RCC 7860 (cell line): ENCODE measurements at places on chromosomes 7 and 10.
A peak's percentile ranks its signal among the peaks of the same experiment; 100 is the strongest.

DNA sequence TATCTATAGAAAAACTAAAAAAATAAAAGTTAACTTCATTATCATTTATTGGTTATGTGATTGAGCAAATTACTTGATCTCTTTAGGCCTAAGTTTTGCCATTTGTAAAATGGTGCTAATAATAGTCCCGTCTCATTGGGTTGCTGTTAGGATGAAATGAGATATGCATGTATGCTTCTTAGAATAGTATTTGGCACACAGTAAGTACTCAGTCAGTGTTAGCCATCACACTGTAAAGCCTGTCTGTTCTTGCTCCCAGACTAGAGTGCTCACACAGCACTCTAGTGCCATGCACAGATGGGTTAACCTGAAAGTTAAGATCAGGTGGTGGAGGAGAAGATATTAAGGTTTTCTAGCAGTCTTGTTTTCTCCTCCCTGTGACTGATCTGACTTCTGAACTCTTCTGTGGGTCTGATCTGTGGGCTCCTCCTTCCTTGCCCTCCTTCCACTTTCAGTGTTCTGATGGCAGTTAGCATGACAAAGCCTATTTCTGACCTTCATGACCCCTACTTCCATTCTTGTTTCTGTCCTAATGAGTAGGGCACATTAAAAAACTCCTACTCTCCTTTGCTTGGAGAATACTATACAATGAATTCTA is 167.5 kb downstream of the RNLS start:
- no peak for DNase-seq

GRCh38 chr7:96026010-96026409 is 253.7 kb downstream of the DYNC1I1 start:
- DNase-seq = no peak

GRCh38 chr7:4108951-4109350 is 573.1 kb upstream of the FOXK1 start:
- no peak for DNase-seq

DNA sequence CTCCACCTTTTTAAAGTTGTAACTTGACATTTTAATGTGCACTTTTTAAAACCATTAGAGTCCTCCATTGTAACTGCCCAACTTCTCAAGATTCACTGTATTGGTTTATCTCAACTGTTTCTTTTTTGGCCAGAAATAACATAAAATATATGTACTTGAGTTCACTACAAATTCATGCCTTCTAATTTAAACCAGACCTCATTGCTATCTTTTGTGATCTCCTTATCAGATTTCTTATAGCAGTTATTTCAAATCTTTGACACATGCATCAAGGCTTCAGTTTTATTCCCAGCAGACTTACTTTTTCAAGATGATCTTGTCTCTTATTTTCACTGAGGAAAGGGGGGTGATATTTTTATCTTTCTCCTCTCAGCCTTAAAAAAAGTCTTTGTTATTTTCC is 154.3 kb downstream of the PHF14 start:
- no peak for DNase-seq

DNA sequence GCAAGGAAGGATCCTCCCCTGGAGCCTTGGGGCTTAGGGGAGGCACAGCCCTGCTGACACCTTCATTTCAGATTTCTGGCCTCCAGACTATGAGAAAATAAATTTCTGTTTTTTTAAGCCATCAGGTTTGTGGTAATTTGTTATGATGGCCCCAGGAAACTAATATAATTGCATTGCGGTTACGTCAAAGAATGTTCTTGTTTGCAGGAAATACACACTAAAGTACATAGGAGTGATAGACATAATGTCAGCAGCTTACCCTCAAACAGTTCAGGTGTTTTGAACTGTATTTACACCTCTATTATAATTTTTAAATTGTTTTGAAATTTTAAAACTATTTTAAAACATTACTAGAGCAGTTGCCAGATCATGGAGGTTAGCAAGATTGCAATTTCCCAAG is 12.6 kb upstream of the FHIP2A start:
- DNase-seq = no peak

- no peak for DNase-seq
Measured at GRCh38 chr7:1252540-1253090, 19.9 kb downstream of the UNCX start.

GRCh38 chr7:151309311-151309710 is 32.3 kb upstream of the NUB1 start:
- peak; percentile 35 for DNase-seq

DNA sequence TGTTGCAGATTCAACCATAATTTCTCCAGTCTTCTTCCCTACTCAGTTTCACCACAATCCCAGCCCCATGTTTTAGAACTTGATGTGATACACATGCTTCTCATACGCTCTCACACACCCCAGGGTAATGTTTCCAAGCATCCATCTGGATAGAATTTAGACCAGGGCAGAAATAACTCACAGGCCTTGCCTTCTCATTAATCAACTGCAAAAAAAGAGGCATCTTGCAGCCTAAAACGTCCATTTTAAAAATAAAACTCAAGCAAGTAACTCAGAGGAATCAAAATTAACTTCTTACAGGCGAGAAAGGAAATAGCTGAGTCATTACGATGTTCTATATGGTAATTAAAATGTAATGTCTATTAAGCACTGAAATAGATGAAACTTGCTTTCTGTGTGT is 127.2 kb upstream of the RSU1 start:
- DNase-seq = no peak

DNA sequence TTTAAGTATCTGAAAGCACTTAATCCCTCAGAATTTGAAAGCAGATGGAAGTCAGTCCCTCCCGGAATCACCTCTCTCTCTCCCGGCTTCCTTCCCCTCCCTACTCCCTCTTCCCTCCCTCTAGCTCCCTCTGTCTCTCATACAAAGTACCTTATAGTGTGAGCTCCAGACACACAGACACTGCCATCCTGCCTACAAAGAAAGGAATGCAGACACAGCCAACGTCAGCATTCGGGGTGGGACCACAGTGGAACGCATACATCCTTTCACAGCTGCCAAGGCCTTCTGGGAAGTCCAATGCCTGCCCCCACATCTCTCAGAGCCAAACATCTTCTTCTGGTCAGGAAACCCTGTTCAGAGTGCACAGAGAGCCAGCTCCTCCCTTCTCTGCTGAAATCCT is 9.3 kb downstream of the NOD1 start:
- peak; percentile 42 for DNase-seq

GRCh38 chr10:110457851-110458250 is 39.9 kb upstream of the DUSP5 start:
- no peak for DNase-seq

GRCh38 chr10:1378473-1378872 is 322.3 kb downstream of the WDR37 start:
- no peak for DNase-seq

GRCh38 chr7:101138213-101138870 is 11.4 kb downstream of the SERPINE1 start:
- peak; percentile 96 for DNase-seq

DNA sequence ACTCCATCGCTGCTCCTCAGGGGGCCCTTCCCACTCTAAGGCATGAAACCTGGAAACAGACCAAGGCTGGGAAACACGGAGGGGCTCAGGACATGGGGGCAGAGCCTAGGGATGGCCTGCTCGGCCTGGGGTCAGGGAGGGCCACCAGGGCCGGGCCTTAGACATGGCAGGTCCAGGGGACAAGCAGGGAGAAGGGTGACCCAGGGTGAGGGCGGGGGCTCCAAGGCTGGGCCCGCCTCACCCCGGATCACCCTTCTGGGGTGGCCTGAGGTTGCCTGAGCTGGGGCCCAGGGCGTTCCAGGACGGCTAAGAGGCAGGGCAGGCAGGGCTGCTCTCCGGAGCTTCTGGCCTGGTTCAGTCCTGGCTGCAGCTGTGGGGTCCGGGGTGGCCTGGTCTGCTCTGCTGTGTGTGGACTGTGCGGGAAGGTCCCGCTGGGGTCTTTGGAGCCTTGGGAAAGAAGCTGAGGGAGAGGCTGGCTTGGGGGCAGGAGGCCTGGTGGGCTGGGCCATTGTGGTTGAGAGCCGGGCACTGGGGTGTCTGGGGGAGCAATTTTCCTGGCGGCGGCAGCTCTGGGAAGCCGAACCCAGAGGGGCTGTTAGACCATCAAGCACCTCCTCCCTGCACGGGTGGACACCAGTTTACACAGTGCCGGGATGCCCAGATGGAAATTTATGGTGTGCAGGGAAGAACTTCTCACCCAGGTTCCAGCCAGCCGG is 52.2 kb downstream of the UNCX start:
- DNase-seq = no peak

GRCh38 chr7:28729281-28729680 is 228.8 kb downstream of the TRIL start:
- peak; percentile 34 for DNase-seq

GRCh38 chr10:103192089-103192450 is 1.0 kb downstream of the NT5C2 start:
- no peak for DNase-seq

- DNase-seq = no peak
Measured at GRCh38 chr7:79340212-79340611, 113.3 kb downstream of the MAGI2 start.

DNA sequence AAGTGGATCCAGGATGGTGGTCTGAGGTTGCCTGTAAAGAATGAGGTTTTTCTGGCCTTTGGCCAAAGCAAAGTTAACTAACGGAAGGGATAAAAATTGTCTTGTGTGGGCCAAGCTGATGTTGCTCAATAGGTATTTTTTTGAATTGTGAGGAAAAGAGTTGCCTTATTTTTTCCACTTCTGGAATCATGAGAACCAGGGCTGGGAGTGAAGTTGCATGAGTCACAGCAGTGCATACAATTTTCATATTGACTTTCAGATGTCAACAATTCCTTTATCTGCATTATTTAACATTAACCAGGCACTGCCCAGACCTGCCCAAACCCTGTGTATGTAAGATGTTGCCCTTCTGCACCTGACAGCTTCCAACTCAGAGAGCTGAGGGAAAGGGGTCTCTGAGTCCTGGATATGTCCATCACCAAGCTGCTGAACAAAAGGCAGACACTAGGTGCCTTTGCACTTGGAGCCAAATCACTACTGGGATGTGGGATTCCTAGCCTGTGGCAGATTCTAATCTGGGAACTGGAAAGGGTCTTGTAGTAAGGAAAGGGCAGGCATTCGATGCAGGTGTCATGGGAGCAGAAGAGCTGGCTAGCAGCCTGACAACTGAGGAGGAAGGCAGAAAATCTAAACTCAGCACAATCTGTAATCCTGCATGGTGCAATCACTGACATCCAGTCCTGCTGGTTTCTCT is 52.3 kb upstream of the SLC35B4 start:
- DNase-seq = peak; percentile 47

DNA sequence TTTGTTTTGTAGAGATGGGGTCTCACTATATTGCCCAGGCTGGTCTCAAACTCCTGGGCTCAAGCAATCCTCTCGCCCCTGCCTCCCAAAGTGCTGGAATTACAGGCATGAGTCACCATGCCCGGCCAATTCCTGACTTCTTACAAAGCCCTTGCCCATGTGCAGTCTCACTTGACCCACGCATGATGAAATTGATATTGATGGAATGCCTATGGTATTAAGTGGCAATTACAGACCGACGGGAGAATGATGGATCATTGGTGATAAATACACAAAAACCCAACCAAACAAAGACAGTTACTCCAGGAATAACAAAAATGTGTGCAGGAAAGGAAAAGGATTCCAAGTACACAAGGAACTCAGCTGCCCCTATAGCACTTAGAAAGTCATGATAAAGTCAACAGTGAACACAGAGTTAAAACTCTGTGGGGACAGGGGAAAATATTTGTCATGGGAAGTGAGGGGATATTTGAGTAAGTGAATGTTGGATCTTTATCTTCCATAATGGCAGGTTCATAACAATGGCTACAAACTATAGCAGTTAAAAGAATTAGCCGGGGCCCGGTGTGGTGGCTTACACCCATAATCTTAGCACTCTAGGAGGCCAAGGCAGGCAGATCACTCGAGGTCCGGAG is 21.6 kb downstream of the HIP1 start:
- DNase-seq = peak; percentile 56

- no peak for DNase-seq
Measured at GRCh38 chr7:82443036-82443546, 486 bp downstream of the CACNA2D1 start.

- DNase-seq = no peak
Measured at GRCh38 chr7:25615003-25615402, 386.7 kb upstream of the NPVF start.

DNA sequence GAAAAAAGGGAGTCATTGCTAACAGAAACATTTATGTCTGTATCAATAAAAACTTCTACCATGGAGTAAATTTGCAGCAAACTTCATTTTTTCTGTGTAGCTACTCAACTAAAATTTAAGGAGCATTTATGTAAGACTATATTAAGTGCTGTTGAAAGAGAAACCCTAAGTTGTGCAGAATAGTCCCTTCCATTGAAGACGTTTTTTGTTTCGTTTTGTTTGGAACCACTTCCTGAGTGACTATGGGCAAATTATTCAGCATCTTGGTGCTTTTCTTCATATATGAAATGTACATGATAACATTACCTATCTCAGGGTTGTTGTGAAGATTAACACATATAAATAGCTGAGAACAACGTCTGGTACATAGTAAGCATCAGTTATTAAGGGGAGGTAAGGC is 24.3 kb downstream of the SEM1 start:
- DNase-seq = no peak

GRCh38 chr7:127877951-127878350 is 153.3 kb downstream of the LRRC4 start:
- DNase-seq = no peak

DNA sequence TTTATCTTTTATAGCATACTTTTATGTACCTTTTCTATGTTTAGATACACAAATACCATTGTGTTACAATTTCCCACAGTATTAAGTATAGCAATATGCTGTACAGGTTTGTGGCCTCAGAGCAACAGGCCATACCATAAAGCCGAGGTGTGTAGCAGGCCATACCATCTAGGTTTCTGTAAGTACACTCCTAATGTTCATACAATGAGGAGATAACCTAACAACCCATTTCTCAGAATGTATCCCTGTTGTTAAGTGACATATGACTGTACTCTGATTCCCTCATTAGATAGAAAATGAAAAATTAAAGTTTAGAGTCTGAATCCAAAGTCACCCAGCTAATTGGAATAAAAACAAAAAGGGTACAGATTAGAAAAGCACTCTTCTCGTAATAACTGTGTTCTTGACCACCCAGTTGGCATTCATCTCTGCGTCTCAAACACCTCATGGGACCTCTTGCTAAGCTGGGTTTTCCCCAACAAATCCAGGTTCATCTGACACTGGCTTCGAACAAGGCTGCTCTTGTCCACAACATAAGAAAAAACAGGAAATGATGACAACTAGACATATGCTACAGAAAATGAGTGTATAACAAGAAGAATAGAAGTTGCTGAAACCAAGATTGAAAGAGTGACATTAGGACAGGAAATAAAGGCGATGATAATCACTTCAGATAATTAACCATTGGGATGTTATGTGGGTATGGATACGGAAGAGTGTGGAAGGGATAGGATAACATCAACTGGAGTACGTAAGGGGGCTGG is 1.4 kb downstream of the NDUFB8 start:
- no peak for DNase-seq

GRCh38 chr10:113552014-113552413 is 839 bp upstream of the HABP2 start:
- DNase-seq = no peak

GRCh38 chr7:122919643-122920181 is 33.5 kb upstream of the CADPS2 start:
- DNase-seq = no peak

GRCh38 chr10:129929343-129930292 is 34.5 kb downstream of the EBF3 start:
- DNase-seq = no peak
